ENCODE measurements at places on chromosomes 5 and 9. TPM values are rescaled to one million over a fixed set of nuclear protein-coding genes. Genes with fewer than 3 reads are reported as not detected.

GRCh38 chr5:150109921-150110320 lies 23.6 kb upstream of the CSF1R start:
- no peak for DNase-seq

- DNase-seq: no peak
These were observed 644 bp downstream of the BRD3 start for GRCh38 chr9:134066913-134067851.

- no peak for DNase-seq
These were observed 25.7 kb downstream of the FRMPD1 start for GRCh38 chr9:37676411-37676830.

GRCh38 chr5:107461770-107462169 lies 209.0 kb downstream of the EFNA5 start:
- no peak for DNase-seq

DNA sequence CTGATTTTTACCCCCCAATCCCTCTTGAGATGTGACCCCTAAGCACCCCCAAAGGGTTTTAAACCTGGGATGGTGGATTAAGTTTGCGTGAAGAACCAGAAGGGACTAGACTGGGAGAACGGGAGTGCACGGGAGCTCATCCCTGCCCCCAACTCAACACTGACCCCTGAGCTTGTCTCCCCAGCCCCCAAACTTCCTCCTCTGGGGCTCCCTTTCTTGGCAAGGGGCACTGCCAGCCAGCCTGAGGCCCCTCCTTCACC lies 5.0 kb upstream of the SET start:
- DNase-seq: no peak

GRCh38 chr5:151130922-151131891 lies 26.4 kb downstream of the ANXA6 start:
- no peak for DNase-seq

DNA sequence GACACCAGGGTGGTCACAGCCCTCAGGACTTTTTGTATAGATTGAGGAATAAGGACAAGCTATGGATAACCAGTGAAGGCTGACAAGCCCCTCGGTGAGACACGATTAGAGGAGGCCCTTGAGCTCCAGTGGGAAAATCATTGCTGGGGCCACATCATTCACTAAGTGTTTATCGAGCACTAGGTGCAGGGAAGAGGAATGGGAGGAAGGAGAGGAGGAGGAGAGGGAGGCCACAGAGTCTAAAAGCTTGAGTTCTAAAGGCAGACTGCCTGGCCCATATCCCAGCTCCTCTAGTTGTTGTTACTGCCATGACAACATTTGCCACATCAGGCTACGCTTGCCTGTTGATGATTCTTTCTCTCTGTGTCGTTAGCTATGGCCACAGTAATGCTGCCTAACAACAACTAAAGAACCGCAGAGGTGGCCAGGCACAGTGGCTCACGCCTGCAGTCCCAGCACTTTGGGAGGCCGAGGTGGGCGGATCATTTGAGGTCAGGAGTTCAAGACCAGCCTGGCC lies 37.6 kb downstream of the NKX2-5 start:
- DNase-seq: no peak

DNA sequence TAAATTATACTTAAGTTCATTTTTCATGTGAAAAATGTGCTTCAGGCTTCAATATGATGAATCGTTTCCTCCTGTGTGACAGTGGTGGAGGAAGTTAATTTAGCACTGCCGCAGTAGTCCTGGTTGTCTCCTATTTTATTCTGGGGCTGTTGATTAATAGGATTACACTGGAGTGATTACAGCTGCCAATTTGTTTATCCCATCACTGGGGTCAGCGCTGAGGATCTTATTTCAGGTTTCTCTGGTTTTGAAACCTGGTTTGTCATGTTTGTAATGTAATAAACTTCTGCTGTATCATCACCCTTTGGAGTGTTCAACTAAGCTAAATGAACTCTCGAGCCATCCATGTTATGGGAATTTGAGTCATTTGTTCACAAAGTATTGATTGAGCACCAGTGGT lies 241.7 kb upstream of the KCNN2 start:
- DNase-seq: no peak

DNA sequence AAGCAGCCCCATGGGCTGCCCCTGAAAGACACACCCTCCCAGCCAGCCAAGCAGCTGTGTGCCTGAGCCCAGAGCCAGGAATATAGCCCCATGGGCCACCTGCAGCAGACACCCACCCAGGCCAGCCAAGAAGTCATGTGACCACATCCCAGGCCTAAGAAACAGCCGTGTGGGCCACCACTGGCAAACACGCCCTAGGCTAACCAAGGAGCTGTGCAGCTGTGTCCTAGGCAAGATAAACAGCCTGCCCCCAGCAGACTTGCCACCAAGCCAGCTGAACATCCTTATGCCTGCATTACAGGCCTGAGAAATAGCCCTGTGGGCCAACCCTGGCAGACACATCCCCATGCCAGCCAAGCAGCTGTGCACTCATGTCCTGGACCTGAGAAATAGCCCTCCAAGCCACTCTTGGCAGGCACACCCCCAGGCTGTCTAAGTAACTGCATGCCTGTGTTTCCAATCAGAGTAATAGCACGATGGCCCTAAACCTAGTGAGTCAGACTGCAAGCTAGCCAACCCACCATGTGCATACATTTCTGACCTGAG lies 143.0 kb downstream of the ADAMTS6 start:
- DNase-seq: no peak

DNA sequence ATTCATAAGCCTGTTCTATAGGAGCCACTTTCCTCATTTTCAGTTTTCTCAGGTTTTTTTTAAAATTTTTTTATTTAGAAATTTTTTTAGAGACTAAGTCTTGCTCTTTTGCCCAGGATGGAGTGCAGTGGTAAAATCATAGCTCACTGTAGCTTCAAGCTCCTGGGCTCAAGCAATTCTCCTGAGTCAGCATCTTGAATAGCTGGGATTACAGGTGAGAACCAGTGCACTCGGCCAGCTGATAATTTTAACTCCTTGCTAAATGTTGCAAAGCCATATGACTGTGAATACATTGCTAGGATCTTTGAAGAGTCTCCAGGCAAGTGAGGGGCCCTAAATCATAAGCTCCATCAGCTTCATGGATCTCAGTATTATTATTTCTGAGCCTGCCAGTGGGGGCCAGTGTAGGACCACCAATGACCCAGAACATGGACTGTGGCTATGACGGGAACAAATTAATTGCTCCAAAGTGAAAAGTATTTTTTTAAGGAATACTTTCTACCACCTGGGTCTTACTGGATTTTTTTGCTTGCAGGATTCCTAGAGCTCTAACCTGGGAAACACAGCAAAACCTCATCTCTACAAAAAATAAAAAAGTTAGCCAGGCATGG lies 5.7 kb upstream of the GAPVD1 start:
- DNase-seq: no peak

DNA sequence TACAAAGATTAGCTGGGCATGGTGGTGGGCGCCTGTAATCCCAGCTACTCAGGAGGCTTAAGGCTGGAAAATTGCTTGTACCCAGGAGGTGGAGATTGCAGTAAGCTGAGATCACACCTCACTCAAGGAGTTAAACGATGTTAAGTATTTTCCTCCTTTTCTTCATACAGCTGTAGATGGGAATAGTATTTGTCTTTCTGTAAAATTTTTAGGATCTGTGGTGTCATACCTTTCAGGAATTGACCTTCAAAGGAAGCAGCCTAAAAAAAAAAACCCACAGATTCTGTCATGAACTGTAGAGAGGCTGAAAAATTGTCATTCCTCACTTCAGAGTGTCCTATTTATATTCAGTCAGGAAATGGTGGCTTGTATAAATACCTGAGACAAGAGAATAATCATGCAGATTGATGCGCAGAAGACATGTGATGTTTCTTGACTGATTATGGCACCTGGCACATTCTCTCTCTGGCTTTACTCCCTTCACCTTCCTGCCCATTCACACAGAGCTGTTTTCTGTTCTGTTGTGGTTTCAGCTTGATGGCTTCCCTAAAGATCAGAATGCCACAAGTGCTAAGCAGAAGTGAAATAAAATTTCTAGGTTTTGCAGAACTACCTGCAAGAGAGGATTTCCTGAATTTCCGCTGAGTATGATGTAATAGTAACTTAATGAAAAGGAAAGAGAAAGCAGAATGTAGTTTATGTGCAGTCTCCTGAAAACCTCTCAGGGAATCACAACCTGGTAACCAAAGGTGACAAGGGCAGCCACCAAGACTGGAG lies 3.8 kb downstream of the IFNA1 start:
- DNase-seq: no peak

GRCh38 chr5:161342886-161343285 lies 203.6 kb downstream of the GABRB2 start:
- DNase-seq: no peak

DNA sequence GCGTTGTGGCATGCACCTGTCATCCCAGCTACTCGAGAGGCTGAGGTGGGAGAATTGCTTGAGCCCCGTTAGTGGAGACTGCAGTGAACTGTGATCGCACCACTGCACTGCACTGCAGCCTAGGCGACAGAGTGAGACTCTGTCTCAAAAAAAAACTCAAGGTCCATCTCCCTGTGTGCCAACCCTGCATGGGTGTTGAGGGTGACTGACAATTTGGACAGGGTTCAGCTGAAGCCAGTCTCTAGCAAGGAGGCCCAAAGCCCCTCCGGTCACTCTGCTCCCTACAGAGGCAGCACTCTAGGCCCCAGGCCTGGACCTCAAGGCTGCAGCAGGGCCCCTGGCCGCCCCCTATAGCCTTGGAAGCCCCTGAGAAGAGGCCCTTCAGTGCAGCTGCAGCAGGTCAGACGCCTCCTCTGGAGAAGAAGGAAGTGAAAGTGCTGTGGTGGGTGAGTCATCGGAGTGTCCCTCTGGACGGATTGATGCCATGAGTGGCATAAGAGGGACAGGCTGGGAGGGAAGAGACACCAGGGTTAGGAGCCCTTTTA lies 39.2 kb upstream of the NEK6 start:
- peak; percentile 86 for DNase-seq

DNA sequence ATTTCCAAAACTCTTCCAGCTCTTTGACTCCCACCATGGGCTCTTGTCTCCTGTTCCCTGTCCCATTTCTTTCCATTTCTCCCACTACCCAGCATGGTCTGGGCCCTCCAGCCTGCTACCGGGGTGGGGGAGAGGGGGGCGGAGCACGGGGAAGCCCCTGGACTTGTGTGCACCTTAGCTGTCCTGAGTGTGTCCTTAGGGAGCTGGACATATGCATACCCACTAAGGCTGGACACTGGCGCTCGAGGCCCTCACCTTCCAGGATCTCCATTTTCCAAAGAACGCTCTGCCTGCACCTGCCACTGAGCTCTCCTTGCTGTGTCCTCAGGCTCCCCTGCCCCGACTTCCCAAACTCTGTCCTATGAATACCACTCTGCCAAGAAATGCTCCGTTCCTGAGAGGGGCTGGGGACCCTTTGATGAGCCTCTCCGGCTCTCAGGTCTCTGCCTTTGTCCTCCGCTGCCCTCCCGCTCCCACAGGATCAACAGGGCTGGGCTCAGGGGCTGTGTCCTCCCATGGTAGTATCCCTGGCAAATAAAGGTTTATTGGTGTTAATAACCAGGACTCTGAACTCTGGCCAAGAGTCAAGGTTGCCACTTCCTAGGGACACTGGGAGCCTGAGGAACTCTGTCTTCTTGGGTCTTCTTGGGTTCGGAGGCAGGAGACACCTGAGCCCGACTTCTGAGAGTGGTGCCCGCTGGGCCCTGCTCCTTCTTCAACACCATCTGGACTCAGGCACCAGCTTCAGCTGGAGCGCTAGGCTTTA lies 831 bp upstream of the SHROOM1 start:
- DNase-seq: no peak

GRCh38 chr9:130696139-130696650 lies 2.6 kb downstream of the EXOSC2 start:
- no peak for DNase-seq

DNA sequence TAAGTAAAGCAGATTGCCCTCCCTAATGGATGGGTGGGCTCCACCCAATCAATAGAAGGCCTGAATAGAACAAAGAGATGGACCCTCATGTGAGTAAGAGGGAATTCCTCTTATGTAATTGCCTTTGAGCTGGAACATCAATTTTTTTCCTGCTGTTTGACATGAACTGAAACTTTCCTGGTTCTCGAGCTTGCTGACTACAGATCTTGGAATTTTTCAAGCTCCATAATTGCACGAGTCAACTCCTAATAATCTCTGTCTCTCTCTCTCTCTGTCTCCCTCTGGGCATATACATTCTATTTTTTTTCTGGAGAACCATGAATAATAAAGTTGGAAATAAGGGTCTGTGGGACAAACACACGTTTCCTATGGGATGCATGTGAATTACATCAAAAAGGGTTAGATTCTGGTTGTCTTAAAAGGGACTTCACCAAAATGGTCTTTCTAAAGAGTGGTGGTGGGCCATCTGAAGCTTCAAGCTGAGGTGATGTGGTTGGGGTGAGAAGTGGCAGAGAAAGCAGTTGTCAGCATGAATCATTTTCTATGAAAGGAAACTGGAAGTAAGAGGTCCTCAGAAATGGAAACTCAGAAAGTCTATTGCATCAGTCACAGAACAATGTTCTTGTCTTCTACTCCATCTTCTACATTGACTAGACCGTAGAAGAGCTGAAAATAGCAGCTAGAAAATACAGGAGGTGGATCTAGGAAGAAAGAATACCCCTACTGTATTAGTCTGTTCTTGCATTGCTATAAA lies 47.0 kb upstream of the HOMER1 start:
- DNase-seq: peak; percentile 71

DNA sequence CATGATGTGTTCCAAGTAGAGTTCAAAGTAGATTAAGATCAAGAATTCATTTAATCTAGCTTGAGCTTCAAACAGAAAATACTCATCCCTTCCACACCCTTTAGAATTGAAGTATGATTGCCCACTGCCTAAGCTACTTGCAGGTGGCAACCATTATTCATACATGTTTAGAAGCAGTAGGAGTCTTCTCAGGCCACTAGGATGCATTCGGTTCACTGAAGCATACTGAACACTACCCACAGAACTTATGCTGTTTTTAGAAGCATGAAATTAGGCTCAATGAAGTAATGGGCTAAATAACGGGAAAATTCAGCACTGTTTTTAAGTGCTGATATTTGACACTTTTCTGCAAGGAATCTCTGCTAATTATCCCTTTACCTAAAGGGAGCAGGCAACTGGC lies 263.4 kb downstream of the DEPDC1B start:
- no peak for DNase-seq

DNA sequence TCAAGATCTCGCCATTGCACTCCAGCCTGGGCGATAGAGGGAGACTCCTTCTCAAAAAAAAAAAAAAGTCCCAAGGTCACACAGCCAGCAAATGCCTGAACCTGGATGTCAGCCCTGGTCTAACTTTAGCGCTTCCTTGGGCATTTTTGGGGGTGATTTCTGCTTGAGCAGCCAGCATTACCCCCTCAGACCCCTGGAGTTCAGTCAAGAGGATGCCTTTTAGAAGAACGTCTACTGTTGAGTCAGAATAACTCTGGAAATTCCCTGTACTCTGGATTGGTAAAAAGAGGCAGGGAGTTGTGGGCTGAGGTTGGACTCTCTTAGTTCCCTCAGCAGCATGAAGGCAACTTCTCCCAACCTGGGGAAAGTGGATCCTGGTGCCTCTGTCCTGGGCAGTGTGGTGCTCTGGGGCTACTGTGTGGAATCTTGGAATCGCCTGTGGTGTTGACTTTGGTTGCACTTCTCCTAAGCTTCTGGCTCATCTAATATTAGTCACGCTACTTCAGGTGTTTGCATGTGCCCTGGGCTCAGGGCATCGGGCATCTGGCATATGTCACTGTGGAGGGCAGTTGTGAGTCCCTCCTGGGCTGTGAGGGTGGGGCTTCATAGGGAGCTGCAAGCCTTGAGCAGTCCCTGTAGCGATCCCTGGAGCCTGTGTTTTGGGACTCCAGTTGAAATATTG lies 32.2 kb downstream of the STXBP1 start:
- no peak for DNase-seq

Gene DNAJB5
- 5.0 TPM for total RNA-seq

Gene RAPGEF6
- total RNA-seq: 31.7 TPM

Gene PHYHD1
- total RNA-seq: 0.24 TPM

Gene PCDHGB3
- 0.81 TPM for total RNA-seq

Gene NPR3
- total RNA-seq: not detected

Gene UNC13B
- total RNA-seq: 1.00 TPM

Gene PDCD1LG2
- 1.7 TPM for total RNA-seq

Gene RPS23
- total RNA-seq: 1,150 TPM
